ENCODE measurements at places on chromosomes 2 and 18.

- DNase-seq: no peak
Measured at GRCh38 chr2:185979546-185980071, 241.0 kb downstream of the FSIP2 start.

- peak; percentile 44 for DNase-seq
Measured at GRCh38 chr2:172710584-172711047, 25.0 kb upstream of the RAPGEF4 start.

GRCh38 chr2:25204190-25204838 is 35.9 kb upstream of the POMC start:
- DNase-seq: no peak

DNA sequence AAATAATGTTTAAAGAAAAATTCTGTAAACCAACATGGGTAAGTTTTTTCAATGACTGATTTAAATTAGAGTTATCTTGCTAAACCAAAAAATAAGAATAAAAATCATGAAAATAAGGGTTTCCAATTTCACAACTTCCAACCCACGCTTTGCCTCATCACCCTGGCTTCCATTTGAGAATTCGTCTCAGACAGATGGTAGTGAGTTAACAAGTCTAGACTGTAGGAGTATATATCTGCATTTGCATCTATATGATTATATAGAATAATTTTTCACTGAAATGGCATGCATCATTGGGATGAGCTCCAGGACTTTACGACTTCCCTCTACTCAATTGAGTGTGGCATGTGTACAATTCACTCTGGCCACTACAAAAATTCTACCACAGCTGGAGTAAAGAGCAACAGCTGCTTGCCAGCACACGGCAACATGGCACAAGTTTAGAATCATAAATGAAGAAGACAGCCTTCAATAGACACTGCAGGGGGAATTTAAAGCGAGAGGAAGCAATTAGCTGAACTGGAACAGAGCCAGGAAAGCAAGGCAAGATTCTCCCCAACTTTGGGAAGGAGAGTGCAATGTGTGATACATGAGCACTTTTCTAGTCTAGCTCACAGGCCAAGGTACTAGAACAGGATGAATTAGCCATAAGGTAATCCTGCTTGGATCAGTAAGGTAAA is 1673.5 kb upstream of the CELF4 start:
- no peak for DNase-seq
